ENCODE measurements at places on chromosomes 5 and 9. TPM values are rescaled to one million over a fixed set of nuclear protein-coding genes. Genes with fewer than 3 reads are reported as not detected.
A peak's percentile ranks its signal among the peaks of the same experiment; 100 is the strongest.

DNA sequence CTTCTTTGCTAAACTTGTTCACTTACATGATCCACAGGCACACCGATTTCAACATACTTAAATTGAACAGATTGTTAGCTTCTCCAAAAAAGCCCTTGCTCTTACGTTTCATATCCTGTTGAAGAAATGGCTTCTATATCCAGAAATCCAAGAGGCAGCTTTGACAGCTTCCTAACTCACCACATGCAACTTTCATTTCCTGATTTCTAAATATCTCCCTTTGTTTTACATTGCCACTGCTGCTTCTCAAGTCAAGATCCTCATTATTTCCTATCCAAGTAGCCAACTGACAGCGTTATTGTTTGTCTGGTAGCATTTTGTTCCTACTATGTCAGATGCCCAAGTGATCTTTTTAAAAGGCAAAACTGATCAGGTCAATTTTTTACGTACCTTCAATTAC, 913.2 kb upstream of the TYRP1 start:
- no peak for DNase-seq

- no peak for DNase-seq
Observed at GRCh38 chr5:76544268-76544926, 78.8 kb downstream of the F2RL2 start.

- DNase-seq, result no peak
Observed at GRCh38 chr5:6506611-6507010, 58.0 kb downstream of the UBE2QL1 start.

- no peak for DNase-seq
Observed at GRCh38 chr5:26060212-26060611, 978.2 kb downstream of the CDH9 start.

DNA sequence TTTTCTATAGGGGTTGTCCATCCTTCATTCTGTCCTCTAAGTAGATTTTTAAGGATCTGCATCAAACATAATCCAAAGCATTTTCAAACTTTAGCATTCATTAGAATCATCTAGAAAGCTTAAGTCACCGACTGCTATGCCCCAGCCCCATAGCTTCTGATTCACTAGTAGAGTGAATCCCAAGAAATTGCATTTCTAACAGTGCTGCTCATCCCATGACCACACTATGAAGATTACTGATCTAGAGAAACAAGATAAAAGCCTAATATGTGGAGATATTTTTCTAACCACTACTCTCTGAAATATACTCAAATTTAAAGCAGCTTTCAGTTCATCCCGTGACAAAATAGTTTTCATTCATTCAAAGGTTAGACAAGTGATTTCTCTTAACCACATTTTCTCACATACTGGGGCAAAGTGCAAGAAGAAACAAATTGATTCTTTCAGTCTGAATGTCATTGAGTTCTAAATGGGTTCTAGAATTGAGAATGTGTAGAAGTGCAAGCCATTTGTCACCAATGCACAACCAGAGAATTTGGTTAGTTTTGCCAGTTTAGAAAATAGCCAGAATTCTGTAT, 286.9 kb upstream of the CD180 start:
- no peak for DNase-seq

DNA sequence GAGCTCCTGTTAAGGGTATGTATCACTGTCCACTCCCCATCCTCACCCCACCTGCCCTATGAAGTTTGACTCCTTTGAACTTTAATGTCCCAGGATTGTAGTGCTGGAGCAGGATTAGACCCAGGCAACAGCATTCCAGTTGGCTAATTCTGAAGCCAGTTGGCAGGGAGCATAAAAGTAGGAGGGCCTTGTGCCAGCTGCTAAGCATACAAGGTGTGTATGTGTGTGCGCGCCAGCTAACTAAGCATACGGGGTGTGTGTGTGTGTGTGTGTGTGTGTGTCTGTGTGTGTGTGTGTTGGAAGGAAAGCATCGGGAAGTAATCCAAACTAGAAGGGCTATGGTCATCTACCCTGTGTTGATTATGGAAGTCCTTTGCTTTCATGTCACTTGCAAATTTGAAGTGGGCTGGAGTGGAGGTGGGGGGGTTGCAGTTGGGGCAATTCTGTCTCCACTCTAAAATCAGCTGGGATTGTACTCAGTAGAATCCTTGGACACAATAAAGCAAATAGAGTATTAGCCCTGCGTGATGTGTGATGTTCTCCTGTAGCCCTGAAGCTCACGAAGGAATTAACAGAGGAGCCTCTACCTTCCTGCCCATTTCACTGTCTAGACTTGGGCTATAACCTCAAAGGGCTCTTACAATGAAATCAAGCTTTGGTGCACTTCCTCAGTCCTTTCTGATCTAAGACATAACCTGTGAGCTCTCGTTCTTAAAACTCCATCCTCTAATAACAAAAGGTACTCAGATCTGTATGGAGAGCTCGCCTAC, 26.9 kb downstream of the HMGCR start:
- DNase-seq, result no peak

- no peak for DNase-seq
Observed at GRCh38 chr5:151454166-151454565, 6.8 kb downstream of the SLC36A1 start.

DNA sequence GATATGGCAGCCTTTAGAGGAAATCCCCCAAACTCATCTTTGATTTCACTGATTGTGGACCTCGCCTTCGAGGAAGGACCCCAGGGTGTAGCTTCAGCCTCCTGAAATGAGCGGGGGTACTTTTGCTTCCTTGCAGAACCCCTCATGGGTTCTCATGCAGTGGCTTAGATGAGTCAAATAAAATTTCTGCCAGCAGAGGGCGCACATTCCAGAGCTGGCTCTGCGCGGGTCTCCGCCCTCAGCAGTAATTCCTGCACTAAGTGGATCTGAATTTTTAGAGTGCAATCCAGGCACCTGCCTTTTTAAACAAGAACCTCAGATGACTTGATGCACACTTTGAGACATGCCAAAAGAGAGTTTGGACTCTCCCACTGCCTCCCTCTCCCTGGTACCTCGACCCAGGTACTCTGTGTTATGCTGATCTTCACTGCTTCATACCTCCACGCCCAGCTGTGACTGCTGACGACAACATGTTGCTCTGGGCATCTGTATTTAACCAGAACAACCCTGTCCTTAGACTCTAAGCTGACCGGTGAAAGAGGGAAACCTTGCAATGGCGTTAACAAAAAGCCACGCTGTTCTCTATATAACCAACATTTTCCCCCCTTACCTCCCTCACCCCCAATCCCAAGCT, 7.3 kb downstream of the EGFLAM start:
- peak; percentile 22 for DNase-seq

DNA sequence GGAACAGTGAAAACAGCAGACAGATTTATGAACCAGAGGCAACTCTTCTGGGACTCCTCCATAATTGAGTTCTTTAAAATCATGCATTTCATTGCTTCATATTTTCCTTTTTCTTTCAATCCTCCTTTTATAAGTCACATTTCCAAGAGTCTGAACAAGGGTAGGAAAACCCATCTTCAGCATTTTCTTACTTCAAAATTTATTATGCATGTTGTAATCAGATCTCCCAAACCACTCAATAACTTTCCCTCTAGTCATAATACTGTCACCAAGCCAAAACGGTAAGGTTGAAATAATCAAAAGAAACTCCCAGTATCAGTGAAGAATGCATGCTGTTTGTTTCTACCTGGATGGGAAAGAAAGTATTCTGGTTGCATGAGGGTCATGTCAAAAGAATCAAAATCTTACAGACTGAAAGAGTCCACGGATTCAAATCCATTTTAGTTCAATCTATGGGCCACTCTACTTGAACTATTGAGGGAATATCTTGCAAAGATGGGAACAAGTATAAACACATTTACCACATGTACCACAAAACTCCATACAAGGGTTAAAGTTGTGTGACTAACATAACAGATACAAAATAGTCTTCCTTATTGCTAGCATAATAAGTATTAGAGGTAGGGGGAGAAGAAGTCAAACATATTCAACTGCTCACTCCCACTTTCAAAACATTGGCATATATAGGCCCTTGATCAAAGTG, 797.3 kb downstream of the MAT2B start:
- no peak for DNase-seq

GRCh38 chr5:59999056-59999455, 105.5 kb upstream of the PDE4D start:
- DNase-seq, result no peak

DNA sequence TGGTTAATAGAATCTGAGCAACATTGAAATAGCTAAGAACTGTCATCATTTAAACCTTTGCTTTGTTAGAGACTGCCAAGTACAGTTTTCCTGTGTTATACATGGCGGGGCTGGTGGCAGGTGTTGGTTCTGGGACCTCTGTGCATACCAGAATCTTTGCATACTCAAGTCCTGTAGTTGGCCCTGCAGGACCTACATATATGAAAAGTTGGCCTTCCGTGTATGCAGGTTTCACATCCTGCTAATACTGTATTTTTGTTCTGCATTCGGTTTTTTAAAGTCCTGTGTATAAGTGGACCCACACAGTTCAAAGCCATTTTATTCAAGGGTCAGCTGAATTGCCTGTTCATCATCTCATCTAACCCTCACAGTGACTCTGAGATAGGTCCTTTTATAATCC, 36.4 kb downstream of the LARP1 start:
- DNase-seq, result no peak

- no peak for DNase-seq
Observed at GRCh38 chr5:116799401-116799800, 224.8 kb upstream of the SEMA6A start.

GRCh38 chr9:116541402-116541801, 145.7 kb upstream of the TRIM32 start:
- no peak for DNase-seq

DNA sequence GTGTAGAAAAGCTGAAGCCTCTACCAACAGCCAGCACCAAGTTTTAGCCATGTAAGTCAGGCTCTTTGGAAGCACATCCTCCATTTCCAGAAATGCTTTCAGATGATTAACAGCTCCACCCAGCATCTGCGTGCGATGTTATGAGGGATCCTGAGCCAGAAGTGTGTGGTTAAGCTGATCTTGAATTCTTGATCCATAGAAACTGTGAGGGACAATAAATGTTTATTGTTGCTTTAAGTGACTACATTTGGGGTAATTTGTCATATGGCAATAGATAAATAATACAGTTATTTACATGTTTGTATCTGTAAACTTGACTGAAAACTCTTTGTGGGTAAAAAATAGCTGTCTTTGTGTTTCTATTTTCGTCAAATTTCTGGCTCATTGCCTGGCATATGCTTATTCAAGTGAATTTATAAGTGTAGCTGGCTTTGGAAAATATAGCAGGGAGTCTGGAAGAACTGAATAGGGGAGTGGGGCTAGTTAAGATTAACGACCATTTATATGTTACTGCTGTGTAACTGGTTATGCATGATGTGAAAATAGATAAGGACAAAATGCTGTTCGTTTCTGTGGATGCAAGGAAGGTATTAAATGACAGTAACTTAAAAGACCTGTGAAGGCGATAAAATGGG, 234.1 kb downstream of the LRRC70 start:
- DNase-seq, result no peak

- no peak for DNase-seq
Observed at GRCh38 chr5:134127376-134127861, 12.9 kb downstream of the TCF7 start.

DNA sequence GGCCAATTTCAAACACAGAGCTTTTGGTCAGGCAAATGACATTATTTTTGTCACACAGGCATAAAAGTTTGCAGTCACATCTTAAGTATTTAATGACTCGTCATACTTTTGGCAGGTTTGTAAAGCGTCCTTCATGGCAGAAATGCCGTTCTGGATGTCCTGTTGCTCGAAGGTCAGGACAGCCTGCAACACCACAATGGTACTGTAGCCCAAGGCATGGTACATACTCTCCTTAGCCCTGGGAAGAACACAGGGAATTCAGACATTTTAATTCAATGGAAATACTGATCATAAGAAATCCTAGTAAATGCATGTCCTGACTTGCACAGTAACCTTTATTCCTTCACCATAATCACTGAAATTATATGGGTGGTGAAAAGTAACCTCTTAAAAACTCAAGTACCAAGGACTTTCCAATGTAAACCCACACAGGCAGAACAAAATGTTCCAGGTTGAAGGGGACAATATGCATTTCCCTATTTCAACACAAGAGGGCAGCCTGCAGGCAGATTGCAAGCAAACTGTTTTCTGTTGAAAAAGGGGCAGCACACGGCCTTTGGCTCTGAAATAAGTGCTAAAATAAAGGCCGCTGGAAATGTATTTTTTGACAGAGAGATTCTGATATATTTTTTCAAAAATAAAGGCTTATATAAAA, 95.7 kb downstream of the TTC39B start:
- peak; percentile 46 for DNase-seq

GRCh38 chr9:3441197-3441816, 84.5 kb downstream of the RFX3 start:
- no peak for DNase-seq

- no peak for DNase-seq
Observed at GRCh38 chr5:147869112-147869511, 9.4 kb upstream of the SCGB3A2 start.

GRCh38 chr9:91197232-91198181, 164.2 kb downstream of the AUH start:
- DNase-seq, result peak; percentile 99

GRCh38 chr5:177358370-177358819, 671 bp downstream of the RGS14 start:
- no peak for DNase-seq

- DNase-seq, result no peak
Observed at GRCh38 chr5:153480401-153480800, 10.1 kb upstream of the GRIA1 start.

GRCh38 chr9:93218671-93219420, 34.9 kb downstream of the WNK2 start:
- DNase-seq, result no peak

GRCh38 chr5:56278335-56278753, 45.2 kb upstream of the ANKRD55 start:
- no peak for DNase-seq

GRCh38 chr9:74172874-74173273, 324.3 kb upstream of the RORB start:
- DNase-seq, result no peak

- peak; percentile 46 for DNase-seq
Observed at GRCh38 chr5:18393565-18394442, 759.5 kb downstream of the TAF11L14 start.

IL5 gene
- total RNA-seq, result not detected

GZMA gene
- total RNA-seq, result 0.89 TPM

AJM1 gene
- 0.79 TPM for total RNA-seq

GCNT4 gene
- 2.4 TPM for total RNA-seq

NAA35 gene
- 26.4 TPM for total RNA-seq

ISOC1 gene
- total RNA-seq, result 38.0 TPM

CCDC180 gene
- 16.1 TPM for total RNA-seq

PCDHGC5 gene
- 2.9 TPM for total RNA-seq

IL4 gene
- total RNA-seq, result not detected

EGFL7 gene
- total RNA-seq, result 29.0 TPM

GLRA1 gene
- total RNA-seq, result not detected

SLC6A18 gene
- total RNA-seq, result not detected

LECT2 gene
- total RNA-seq, result not detected

SLC6A7 gene
- total RNA-seq, result not detected
